Left renal pelvis (tissue), 4 donors: ENCODE measurements at places on chromosomes 3 and 15. TPM values are rescaled to one million over a fixed set of nuclear protein-coding genes. Genes with fewer than 3 reads are reported as not detected.

DNA sequence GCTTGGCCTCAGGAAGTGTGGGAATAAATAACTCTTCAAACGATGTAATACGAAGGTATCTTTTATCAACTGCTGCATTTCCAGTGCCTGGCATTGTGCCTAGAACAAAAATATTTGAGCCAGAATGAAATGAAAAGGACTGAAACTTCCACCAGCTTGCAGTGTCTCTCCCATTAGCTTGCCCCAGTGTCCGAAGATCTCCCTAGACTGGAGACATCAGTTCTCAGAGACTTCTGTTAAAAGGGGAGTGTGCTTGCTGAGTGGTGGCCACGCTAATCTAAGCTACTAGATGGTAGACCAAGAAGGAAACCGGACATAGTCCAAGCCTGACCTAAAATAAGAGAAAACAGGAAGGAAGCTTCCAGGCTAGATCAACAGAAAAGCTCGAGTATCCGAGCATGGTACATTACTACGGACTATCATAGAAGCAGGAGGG, 28.6 kb downstream of the KCNAB1 start:
- no peak for DNase-seq

- no peak for DNase-seq
Observed at GRCh38 chr3:101453961-101454360, 59.1 kb downstream of the SENP7 start.

TGM5 gene
- polyA plus RNA-seq: not detected

PPP1R14D gene
- polyA plus RNA-seq: not detected

BOC gene
- polyA plus RNA-seq: 31.8 TPM

DNA sequence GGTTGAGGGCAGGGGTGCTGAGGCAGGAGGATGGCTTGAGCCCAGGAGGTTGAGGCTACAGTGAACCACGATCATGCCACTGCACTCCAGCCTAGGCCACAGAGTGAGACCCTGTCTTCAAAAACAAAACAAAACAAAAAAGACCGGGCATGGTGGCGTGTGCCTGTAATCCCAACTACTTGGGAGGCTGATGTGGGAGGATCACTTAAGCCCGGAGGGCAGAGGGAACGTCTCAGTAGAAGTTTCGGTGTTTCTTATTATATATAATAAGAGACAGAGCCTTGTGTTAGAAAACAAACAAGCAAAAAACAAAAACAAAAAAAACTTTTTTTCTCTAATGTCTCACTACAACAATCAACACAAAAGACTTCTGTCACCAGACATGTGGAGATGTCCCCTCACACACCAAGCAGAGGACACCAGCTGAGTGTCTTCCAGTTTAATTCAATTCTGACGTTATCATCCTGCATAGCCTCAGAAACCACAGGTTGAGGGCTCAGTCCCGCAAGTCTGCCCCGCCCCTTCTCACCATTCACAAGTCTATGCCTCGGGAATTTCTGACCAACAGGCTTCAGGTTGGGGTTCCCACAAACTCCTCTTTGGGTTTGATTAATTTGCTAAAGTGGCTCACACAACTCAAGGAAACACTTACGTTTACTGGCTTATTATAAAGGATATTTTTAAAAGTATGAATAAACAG, 24.0 kb upstream of the EIF4A2 start:
- no peak for DNase-seq

DNA sequence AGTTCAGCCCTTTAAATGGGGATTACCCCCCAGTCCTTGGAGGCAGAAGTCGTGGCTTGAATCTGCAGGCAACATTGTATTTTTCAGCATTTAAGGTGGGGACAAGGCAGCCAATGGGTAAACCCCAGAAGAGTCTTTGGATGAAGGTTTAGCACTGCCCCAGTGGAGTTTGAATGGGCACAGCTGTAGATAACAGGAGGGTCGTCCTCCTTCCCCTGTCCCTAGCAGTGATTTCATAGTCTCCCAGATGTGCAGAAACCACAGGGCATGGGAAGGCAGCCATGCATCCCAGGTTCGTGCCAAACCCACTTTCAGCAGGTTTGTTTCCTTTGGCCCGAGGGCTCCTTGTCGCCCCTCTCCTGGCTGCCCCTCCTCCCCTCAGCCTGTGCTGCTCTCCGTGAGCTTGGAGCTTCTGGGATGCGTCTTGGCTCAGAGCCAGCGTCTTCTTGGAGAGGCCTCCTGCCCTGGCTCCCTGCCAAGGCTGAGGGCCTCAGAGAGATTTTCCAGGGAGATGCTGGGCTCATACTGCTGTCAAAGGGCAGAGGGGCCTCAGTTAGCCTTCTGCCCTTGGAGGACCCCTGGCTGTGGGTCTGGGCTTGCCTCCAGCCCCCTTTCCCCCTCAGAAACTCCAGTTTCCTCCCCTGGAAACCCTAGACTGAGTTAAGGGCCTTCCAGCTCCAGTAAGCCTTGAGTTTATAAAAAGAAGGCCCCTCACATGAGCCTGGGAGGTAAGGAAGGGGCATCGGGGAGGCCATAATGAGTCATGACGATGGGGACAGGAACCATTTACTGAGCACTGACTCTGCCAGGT, 48.9 kb upstream of the POLG start:
- DNase-seq: peak; percentile 64

DNA sequence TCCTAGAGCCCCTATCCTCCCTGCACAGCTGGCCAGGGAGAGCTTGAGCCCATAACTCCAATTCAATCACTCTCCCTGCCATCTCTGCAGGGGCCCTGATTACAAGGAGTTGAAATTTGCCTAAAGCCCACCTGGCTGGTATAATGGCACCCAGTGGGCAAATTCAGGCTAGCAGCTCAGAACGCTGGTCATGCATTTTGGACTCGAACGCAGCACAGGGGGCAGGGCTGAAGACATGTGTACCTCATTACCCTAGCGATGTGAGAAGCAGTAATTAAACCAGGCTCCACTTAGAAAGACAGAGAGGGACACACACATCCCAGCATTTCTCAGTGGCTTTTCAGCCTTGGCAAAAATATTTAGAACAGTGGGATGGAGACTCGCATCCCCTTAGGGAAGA, 3.2 kb downstream of the INSYN1 start:
- DNase-seq: no peak

DNA sequence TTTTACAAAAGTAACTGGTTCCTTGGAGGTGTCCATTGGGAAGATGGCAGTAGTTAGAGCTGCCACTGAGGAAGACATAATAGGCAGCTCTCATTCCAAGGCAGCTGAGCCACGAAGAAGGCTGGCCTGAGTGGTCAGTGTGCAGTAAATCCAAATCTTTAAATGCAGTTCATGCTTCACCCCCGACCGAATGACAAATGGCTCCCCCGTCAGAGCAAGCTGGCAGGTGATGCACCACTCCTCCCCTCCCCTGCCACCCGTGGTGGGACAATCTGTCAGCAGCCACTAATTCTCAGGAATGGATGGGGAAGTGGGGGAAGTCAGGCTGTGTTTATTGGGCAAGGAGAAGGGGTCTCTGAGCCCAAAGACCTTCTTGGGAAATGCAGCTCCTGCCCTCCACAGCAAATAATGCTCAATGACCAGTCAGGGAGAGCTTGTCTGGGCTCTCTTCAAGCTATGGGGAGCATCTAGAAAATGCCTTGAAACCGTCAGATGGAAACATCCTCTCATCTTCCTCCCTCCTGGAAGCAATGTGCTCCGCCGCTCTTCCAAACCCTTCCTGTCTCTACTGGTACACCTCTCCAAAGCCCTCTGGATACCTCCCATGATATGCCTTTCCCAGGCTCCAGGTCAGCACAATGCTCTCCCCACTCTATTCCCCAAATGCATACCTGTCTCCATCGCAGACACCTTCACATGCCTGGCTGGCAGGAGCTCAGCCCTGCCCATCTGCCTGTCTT, 65.4 kb downstream of the LIPC start:
- no peak for DNase-seq

SENP2 gene
- polyA plus RNA-seq: 45.3 TPM

DNA sequence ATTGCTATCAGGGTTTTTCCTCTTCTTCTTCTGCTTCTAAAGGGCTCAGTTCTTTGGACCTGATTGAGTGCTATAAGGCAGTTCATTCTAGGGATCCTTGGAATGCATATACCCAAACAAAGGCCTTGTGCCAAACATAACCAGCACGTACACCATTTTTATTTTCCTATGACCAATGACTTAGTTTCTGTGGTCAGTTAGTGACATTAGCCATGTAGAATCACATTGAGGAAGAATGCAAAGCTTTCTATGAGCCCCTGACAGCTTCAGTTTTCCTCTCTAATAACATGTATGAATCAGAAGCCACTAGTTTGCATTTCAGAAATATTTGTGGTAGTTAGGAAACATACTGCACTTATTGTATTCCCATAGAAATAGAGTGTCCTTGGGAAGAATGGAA, 240.0 kb downstream of the THRB start:
- no peak for DNase-seq

- DNase-seq: no peak
Observed at GRCh38 chr3:193248848-193249468, 7.9 kb downstream of the PLAAT1 start.

PIERCE2 gene
- polyA plus RNA-seq: 6.4 TPM

DNA sequence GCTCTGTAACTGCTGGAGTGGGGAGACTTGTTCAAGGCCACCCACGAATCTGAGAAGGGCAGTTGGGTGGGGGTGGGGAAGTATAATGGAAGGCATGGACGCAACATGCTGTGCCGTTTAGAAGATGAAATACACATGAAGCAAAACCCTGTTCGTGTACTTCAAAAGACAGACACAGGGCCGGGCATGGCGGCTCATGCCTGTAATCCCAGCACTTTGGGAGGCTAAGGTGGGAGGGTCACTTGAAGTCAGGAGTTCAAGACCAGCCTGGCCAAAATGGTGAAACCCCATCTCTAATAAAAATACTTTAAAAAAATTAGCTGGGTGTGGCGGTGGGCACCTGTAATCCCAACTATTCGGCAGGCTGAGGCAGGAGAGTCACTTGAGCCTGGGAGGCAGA, 36.9 kb upstream of the SFMBT1 start:
- DNase-seq: no peak

DNA sequence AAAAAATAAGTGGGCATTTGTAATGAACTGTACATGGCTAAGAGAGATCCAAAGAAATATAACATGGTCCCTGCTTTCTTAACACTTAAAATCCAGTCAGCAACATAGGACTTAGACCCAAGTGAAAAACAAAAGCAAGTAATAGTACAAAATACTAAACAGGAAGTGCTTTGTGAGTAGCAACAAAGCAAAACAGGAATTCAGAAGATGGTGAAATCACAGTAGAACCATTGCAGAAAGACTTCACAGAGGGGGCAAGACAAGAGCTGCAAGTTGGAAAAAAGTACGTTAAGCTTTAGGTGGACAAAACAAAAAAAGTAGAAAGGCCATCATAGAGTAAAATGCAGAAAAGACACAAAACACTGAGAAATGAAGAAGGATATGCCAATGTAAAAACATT, 116.0 kb downstream of the TBC1D5 start:
- DNase-seq: no peak

CYP11A1 gene
- 1.3 TPM for polyA plus RNA-seq

DNA sequence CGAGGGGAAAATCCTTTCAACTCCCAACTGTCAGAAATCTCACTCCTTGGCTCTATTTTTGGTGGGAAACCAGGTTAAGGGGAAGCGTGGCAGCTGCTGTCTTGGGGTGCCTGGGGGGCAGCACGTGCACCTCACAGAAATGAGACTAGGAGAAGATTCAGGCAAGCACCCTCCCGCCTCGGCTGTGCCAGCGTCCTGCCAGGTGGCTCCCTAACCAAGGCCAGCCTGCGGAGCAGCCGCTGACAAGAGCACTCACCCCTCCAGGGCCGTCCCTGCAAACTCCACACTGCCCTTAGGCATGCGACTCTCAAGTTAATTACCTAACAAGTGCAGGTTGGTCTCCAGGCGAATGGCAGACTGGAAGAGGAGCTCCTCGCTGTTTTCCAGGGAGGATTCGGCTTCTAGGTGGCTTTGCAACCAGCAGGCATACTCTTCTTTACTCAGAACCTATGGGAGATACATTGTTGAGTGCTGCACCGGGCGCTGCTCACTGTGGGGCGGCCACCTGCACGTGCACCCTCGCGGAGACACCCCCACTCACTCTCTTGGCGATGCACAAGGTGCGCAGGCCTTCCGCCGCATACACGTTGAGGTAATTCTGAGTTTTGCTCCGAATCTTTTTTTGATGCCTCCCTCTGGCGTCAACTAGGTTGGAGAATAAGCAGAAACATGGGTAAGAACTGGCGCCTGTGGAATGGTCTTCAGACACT, 155.3 kb downstream of the ATP10A start:
- no peak for DNase-seq

DNA sequence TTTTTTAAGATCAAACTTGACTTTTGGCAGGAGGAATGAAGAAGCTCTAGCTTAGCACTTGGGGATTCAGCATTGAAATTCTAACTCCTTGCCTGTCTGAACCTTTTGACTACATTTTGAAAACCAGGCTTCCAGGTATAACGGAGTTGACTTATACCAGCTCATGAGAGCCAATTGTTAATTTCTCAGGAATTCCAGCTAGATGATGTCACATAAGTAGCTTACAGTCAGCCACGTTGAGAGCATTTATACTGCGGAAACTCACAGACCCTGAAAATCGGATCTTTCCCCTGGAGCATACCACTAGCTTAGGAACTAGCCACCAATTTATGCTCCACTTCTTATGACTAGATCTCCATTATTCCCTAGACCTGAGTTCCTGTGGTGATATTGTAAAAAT, 321.4 kb upstream of the DPH6 start:
- no peak for DNase-seq

EXD1 gene
- not detected for polyA plus RNA-seq

GRCh38 chr3:59277816-59278215, 228.0 kb upstream of the CFAP20DC start:
- DNase-seq: no peak

SPSB4 gene
- polyA plus RNA-seq: 9.7 TPM

GRCh38 chr3:186915806-186916796, 14.2 kb upstream of the ST6GAL1 start:
- no peak for DNase-seq

NDUFB5 gene
- 116 TPM for polyA plus RNA-seq

DNA sequence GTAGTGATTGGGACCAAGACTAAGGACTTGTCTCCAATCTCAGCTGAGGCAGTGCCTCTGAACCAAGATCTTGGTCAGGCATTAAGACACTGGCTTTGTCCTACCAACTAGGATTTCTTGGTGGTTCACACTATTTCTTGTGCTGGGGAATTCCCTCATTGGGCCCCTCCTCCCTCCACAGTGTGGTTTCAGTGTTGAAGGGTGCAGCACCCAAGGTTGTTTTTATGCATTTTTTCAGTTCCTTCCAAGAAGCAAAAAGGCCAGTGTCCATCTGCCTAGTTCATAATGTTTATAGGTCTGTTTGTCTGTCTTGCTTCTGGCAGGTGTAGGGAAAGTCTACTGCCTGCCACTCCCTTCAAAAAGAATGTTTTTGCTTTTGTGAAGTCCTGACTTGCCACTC, 10.6 kb upstream of the ITPKA start:
- DNase-seq: no peak

GRCh38 chr3:182862159-182862860, 69.0 kb downstream of the ATP11B start:
- DNase-seq: no peak

GRCh38 chr15:67979281-67979680, 74.8 kb upstream of the PIAS1 start:
- DNase-seq: no peak

DNA sequence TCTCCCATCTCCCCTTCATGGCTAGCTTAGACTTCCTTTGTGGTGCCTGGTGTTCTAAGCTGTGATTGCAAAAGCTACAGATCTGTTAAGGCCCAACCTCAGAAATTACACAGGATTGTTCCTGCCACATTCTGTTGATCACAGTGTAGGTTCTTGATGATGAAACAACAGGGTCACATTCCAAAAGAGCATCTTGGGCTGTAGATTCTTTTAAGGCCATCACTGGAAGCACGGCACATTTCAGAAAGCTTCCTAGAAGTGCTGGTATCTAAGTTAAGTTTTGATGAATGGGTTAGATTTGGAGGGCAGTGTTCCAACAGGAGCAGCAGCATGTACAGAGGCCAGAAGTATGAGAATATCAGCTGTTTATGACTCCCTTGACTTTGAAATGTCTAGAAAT, 107.5 kb upstream of the SKOR1 start:
- DNase-seq: no peak

SOX14 gene
- not detected for polyA plus RNA-seq

STRA6 gene
- polyA plus RNA-seq: 46.4 TPM
